ENCODE measurements at places on chromosomes 4 and X.

DNA sequence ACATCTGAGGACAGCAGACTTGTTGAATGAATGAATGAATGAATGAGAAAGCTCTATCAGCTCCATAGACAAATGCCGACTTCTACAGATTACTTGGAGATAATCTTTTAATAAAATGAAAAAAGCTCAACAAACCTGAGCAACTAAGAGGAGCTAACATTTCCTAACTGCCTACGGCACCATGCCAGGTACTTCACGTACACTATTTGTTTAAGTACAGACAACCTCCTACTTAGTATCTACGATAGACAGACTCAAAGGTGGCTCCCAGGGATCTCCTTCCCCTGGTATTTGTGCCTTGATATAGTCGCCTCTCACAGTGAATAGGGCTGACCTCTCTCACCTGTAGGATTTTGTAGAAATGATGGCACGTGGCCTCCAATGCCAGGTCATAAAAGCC is 412.2 kb upstream of the FAT1 start:
- DNase-seq = no peak

DNA sequence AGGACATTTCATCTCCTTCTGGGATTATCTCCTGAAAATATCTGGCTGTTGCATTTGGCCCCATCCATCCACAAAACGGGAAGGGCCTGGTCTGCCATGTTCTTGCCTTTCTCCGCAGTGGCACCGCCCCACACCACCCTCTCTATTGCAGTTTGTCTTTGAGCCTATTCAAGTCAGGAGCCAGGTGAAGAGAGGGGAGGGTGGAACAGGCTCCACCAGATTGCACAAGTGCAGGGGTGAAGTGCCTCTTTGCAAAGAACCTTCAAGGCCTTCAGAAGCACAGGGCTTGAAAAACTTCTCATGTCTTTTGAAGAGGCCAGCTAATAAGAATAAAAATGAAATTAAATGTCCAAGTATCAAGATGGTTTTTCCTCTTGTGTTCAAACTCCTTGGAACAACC is 28.7 kb downstream of the RS1 start:
- no peak for DNase-seq

- DNase-seq = peak; percentile 15
These were observed 252.4 kb downstream of the CFAP299 start for GRCh38 chr4:80587871-80588385.

- no peak for DNase-seq
These were observed 250.6 kb upstream of the NDST3 start for GRCh38 chr4:117783716-117784115.

DNA sequence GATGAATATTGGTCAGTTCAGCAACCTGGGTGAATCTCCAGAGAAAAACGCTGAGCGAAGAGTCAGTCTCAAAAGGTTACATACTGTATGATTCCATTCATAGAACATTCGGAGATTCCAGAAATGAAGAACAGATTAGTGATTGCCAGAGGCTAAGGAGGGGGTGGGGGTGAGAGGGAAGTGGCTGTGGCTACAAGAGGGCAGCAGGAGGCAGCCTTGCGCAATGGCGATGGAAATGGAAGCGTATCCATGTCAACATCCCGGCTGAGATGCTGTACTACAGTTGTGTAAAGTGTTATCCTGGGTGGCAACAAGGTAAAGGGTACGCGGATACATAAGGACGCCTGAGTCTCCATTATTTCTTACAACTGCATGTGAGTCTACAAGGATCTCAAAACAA is 18.0 kb downstream of the LYAR start:
- no peak for DNase-seq

DNA sequence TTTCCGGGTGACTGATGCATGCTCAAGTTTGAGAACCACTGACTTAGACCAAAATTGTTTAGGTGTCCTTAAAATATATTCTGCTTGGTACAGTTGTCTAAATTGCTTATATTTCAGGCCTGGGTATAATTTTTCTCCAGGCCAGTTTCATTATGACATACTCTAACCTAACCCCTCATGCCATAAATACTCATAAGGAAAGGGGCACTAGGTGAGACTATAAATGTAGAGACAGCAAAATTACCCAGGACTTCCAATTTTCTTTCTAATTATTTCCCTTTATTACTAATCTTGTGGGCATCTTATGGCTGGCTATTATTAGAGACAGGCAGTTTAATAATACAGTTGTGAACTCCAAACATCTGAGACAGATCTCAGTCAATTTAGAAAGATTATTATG is 150.2 kb downstream of the RRAGB start:
- DNase-seq = no peak

- DNase-seq = no peak
These were observed 29.6 kb downstream of the AREG start for GRCh38 chr4:74474345-74475090.

DNA sequence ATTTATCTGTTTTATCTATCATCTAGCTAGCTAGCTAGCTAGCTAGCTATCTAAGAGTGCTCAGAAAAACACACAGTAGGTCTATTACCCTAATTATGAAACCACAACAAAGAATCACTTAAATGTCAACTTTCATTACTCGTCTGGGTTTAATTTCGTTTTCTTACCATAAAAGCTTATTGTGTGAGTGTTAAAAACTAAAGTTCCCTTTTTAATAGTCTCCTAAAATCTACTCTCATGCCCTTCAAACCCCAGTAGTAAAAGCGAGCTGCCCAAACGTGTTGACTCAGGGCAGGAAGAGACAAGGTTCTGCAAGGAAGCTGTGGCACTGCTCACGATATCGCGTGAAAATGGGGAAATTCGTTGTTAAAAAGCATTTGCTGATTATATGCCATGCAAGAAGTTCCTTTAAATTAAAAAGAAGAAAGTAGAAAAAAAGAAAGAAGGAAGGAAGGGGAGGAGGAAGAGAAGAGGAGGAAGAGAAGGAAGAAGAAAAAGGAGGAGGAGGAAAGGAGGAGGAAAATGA is 595 bp downstream of the MBNL3 start:
- DNase-seq = peak; percentile 22

- no peak for DNase-seq
These were observed 574.2 kb upstream of the CPEB2 start for GRCh38 chr4:14428125-14428524.

- DNase-seq = no peak
These were observed 112.4 kb downstream of the PSAPL1 start for GRCh38 chr4:7322166-7322991.

DNA sequence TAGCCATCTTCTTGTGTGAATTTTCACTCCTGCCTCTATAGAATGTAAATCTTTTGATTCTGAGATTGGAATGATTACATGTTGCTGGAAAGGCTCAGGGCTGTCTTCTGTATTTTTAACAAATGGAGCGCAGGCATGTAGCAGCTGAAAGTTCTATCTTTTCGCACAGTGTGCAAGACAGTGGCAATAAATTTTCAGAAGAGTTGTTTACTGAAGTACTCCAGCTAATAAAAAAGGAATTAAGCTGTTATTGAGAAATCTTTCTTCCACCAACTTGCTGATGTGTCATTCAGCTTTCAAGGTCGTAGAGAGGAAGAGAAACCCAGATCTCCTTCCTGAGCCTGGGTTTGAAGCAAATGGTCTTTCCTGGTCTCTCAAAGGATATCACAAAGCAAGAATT is 122.0 kb upstream of the PUDP start:
- no peak for DNase-seq

DNA sequence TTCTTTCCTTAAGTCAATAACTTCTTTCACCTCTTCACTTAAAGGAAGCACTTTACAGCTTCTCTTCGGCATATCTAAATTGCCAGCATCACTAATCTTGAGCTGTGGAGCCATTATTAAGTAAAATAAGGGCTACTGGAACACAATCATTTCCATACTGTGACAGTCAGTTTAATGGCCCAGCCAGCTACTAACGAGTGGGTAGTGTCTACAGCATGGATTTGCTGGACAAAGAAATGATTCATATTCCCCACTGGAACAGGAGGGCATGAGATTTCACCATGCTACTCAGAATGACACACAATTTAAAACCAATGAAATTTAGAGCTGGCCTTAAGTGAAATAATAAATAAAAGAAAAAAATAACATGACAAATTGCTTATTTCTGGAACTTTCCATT is 72.1 kb downstream of the DDIT4L start:
- no peak for DNase-seq

DNA sequence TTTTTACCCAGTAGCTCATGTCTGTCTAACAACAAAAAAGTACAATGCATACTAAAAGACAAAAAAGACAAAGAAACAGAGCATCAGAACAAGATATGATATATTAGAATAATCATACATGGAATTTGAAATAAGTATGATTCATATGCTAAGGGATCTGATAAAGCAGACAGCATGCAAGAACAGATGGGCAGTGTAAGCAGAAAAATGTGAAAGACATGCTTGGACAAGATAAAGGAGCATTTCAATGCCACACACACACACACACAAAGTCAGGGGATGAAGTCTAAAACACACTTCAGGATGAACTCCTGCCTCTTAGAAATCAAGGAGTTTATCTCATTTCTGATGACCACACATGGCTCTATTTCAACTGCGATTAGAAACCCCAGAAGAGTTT is 649.6 kb upstream of the NDST4 start:
- no peak for DNase-seq

DNA sequence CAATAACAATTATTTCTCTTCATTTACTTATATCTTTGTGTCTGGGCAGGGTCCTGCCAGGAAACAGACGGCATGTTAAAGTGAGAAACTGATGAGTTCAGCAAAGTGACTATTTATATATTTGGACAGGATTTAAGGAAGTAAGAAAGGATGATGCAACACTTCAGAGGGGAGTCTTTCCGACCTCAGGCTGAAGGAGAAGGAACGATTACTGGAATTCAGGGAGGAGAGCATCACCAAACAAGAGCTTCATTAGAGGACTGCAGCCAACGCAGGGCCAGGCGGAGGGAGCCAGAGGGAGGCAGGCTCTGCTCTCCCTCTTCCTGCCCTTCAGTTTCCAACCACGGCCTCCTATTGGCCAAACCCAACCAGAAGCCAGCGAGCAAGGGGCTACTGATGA is 1.5 kb upstream of the TLR7 start:
- no peak for DNase-seq

- DNase-seq = no peak
These were observed 17.0 kb downstream of the NELFA start for GRCh38 chr4:1991596-1992434.

DNA sequence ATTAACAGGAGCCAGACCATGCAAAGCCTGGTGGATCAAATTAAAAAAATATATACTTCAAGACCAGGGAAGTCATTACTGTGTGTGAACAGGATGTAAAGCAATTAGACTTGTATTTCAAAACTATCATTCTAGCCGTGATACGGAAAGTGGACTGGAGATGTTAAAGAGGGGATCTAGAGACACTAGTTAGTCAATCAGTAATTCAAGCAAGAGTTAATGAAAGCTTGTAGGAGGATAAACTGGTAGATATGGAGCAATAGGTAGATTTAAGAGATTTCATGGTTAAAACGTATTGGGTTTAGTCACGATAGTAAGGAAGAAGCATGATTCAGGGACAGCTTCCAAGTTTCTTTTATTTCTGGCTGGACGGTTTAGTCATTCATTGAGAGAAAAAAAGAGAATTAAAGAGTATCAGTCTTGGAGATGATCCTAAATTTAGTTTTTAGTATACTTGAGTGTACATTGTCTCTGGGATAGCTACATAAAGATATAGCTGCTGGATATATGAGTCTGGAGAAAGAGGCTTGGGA is 3.9 kb downstream of the MAD2L1 start:
- no peak for DNase-seq

DNA sequence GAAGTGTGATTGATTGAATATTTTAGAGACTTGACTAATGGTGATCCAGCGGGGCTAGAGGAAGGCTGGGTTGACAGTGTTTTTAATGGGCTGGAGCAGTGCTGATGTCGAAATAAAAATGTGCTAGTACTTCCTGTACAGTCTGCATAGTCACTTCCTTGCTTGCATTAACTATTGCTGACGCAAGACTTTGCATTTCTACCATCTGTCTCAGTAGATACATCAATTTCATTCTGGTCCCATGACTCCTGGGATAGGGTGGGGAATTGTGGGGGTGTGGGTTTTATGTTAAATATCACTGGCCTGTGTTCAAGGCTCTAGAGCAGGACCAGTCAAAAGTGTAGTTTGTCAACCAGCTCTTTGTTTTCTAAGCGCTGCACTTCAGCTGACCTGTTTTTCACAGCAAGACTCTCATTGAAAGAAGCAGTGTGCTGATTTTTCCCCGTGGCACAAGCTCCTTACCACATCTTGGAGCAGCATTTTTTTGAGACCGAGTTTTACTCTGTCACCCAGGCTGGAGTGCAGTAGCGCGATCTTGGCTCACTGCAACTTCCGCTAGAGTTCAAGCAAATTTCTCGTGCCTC is 35.2 kb upstream of the PHEX start:
- DNase-seq = no peak

- no peak for DNase-seq
These were observed 39.7 kb downstream of the RASGEF1B start for GRCh38 chr4:81431971-81432370.

DNA sequence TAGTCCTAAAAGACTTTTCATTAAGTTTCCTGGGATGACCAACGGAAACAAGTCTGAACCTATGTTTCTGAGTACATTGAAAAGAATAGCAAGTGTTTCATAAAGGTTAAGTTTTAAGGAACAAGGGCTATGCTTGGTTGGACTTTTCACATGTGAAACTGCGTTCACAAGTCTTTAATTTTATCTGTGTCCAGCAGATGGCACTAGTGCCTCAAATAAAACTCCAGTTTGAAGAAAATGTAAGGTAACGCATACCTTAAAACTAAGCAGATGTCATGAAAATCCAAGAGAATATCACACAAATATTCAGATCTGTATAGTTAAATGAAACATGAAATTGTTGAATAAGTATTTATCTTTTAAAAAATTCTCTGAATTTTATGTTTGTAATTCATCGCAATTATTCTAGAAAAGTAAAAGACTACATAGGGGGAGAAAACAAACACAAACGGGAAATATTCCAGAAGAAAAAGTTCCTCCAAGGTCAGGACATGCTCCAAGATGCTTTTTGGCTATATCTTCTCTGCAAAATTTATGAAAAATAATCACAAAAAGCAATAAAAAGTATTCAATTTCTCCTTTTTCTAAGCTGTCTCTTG is 89.6 kb upstream of the MAD2L1 start:
- DNase-seq = peak; percentile 5

GRCh38 chr4:518569-519083 is 19.6 kb downstream of the PIGG start:
- no peak for DNase-seq

DNA sequence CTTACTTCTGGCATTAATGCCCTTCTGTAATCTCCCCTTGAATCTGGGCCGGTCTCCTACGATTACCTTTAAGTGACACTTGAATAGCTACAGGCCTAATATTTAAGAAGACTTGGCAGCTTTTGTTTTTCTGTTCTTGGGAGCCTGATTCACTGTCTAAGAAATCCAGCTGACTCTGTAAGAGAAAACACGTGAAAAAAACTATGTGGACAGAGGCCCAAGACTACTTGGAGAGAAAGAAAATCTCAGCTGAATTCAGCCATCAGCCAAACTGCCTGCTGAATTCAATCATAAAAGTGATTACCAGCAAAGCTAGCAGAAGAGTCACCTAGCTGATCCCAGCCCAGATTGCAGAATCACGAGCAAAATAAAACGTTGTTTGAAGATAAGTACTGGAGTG is 521.2 kb downstream of the MID1IP1 start:
- DNase-seq = no peak
